Astrocyte of the spinal cord (primary cell): ENCODE measurements at places on chromosomes 6 and 20.

DNA sequence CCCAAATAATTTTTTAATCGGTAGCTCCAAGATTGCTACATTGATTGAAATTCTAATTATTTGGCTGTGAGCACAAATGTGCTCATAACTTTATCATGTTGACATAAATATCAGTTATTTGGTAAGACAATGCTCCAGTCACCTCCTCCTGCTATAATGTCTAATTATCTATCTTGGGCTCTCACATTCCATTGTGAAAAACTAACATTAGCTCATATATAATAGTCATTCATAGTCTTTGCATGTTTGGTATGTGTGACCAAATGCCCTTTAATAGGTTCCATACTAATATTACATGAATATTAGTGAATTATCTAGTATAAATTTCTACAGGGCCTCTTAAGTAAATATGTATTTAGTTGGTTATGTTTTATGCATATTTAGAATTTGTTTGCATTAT lies 185.6 kb upstream of the MCHR2 start:
- DNase-seq: no peak

DNA sequence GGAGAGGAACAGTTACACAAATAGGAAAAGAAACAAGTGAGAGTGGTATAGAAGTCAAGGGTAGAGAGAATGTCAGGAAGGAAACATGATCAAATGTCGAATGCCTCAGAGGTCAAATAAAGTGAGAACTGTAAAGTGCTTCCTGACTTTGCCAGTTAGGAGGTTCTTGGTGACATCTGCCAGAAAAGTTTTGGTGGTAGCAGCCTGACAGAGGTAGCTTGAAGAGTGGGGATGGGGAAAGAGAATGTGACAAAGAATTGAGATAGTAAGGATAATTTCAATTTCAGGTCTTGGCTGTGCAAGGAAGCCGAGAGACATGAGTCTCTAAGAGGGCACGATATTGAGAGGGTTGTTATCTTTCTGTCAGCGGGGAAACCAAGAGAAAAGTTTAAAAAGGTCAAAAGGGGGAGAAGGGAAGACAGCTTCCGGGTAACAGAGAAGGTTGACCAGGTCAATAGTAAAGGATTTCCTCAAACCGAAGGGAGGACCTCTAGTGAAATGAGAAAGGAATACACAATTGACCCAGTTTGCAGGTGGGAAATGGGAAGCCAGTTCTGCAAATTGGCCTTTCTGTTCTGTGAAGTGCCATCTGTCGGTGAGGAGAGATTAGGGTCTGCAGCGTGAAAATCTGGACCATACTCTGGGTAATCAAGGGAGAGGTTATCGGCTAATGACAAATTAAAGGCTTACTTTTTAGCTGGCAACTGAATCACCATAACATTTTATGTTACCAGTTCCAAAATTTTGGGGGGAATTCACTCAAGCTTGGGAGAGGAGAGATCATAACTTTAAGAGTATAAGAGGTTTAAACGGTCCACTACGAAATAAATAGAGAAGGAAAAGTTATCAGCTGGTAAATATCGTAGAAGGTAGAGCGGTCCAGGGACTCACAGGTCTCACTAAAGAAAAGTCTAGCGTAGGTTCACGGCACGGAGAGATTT lies 973 bp upstream of the BRD2 start:
- DNase-seq: peak; percentile 49

- DNase-seq: no peak
These were observed 525 bp downstream of the FAM229B start for GRCh38 chr6:112087916-112088315.

DNA sequence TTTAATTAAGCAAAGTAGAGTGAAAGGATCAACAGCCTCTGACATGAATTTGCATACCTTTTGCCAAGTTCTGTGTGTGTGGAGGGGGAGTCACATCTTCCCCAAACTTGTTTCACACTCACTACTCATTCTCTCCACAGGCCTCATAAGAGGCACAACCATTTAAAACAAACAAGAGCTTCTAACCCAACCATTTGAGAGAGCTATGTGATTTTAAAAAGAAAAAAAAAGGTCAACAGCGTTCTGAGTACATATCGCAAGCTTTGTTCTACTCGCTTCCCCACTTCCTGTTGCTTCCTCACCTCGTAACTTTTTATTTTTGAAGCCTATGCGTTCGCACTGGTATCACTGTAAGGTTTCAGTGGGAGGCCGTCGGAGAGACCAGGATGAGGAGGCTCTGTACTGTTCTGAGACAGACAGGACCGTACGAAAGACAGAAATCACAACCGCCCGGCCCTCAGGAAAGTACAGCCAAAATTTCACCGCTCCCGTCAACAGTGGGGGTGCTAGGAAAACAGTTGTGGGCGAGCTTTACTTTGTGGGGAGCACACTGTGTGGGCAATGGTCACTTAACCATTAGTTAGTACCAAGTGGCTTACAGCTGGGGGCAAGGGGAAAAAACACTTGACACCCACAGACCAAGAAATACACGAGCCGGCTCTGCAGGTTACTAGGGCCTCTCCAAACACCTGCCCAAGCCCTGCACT lies 61.3 kb downstream of the TRERF1 start:
- DNase-seq: no peak

- peak; percentile 69 for DNase-seq
These were observed 34.5 kb downstream of the TPD52L1 start for GRCh38 chr6:125188037-125188436.

- DNase-seq: no peak
These were observed 53.5 kb downstream of the PXDC1 start for GRCh38 chr6:3698021-3698420.

DNA sequence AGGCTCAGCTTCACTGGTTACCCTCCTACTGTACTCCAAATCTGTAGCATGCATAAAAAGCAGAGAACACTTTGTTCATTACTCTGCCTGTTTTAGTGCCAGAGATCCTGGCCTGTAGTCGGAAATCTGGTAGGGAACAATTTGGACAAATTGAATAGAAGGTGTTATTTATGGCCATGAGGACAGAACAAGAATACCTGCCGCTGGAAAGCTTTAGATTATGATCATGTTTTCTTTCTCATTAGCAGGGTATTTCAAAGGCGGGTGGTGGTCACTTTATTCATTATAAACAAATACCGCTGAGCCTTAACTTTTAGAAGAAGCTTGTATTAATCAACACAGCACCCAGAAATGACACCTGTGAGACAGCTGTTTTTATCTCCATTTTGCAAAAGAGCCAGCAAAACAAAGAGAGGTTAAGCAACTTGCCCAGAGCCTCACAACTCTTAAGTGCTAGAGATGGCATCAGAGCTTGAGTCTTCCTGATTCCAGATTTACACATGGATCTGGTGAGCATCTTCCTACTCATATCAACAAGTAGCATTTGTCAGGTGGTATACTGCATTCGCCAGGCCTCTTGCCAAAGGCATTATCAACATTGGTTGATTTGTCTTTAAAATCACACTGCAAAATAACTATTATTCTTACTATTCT lies 110.5 kb downstream of the LCA5 start:
- no peak for DNase-seq

DNA sequence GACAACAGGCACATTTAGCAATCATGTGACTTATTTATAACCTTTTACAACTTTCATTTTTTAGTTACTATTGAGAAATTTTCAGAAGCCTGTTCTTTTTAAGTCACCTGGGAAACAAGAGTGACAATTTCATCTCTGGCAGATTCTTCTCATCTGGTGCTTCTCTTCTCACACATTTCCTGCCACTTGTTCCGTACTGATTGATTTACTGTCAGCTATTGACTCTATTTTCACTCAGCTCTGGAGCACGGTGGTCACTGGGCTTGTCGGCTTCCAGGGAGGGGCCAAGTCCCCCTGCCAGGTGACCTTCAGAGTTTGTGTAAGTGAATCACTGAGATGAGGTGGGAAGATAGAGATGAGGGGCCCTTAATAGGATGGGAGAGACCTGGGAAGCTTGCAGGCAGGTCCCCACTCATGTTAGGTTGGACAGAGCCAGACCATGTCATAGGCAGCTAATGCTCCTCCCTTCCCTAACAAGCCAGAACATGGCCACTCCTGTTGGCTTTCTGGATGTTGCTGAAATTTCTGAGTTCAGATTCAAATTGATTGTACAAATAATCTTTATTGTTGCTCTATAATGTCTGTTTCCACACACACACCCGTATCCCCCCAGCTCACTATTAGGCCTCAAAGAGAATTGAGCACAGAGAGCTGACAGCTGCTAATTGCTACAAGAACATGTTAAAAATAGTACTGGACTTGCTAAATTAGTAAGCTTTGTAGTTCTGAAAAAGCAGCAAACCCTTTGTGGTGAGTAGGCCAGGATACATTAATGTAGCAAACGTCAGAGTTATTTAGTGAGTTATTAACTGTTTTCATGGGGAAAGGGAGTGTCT lies 13.3 kb downstream of the DUSP22 start:
- DNase-seq: no peak

- DNase-seq: no peak
These were observed 41.1 kb downstream of the MC3R start for GRCh38 chr20:56289652-56290051.

- DNase-seq: no peak
These were observed 24.2 kb downstream of the MGME1 start for GRCh38 chr20:17992847-17993513.

DNA sequence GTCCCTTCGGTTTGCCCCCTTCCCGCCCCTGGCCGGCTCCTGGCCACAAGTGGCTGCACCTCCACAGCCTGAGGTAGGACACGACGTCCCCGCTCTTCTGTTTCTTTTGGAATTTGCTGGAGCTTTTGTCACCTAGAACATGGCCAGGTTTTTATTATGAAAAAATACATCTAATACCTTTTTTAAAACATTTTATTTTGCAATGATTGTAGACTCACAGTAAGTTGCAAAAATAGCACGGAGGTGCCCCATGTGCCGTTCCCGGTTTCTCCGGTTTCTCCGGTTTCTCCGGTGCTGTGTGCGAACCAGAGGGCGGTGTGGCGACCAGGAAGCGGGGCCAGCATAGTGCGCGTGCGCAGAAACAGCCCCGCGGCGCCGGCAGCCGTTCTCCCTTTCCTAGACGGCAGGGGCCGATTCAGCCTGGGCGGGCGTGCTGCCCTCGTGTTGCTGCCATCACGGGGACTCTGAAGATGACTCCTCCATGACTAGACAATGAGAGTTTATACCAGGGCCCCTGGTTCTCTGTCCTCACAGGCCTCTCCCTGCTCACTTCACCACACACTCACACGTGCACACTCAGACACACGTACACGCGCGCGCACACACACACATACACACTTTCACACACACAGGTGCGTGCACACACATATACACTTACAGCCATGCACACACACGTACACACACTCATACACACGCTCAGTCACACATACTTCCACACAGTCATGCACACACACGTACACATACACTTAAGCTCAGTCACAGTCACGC lies 102.1 kb downstream of the TMEM242 start:
- DNase-seq: peak; percentile 67

DNA sequence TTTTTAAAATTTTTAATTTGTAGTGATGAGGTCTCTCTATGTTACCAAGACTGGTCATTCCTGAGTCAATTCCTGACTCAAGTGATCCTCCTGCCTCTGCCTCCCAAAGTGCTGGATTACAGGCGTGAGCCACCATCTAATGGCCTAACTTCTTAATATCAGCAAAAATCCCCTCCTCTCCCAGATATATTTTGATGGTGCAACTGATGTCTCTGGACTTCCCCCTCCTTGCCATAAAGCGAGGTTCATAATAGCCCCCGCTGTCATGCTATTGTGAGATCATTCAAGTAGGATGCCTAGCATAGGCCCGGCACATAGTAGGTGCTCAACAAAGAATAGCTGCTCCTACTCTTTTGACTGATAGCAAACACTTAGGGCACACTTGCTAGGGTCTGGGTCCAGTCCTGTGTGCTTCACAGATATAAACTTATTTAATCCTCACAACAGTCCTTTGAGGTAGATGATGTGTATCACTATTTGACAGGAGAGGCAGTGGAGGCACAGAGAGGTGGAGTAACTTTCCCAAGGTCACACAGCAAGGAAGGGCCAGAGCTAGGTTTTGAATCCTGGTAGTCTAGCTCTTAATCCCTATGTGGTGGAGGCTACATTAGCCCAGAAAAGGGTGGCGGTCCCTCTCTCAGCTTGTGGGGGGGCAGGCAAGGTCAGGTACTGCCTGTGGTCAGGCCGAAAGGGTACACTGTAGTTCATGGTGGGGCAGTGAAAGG lies 14.6 kb downstream of the SRC start:
- no peak for DNase-seq

DNA sequence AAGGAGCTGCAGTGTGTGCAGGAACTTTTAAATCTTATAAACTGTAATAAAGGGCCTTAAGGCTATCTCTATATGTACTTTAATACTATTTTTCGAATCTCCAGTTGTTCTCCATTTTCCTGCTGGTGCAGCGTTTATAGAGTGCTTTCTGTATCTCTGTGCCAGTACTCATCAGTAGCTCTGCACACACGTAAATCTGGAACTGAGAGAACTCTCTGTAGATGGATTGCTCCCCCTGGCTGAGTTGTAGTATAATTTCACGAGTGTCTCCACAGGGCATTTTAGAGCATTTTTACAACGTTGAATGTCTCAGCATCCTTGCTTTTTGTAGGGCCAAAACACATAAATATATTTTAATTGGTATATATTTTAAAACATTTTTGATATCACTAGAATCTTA lies 256.5 kb downstream of the TRDN start:
- peak; percentile 50 for DNase-seq

GRCh38 chr20:50848341-50848808 lies 53.5 kb downstream of the BCAS4 start:
- peak; percentile 16 for DNase-seq

DNA sequence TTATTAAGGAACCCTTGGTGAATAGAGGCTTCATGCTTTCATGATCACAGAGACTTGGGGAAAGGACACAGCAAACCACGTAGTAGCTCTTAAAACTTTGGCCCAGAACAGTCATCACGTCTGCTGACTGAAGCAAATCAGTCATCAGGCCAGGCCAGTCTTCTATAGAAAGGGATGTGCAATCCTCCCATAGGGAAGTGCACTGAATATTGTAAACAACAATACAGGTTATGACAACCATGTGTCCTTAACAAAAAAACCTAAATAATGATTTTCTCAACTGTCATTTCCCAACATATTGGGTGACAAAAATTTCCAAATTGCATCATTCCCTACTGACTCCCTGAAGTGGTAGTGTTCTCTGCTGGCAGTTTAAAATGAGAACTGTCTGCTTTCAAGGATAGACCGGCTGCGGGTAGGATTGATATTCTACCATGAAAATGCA lies 388.2 kb upstream of the CITED2 start:
- no peak for DNase-seq

DNA sequence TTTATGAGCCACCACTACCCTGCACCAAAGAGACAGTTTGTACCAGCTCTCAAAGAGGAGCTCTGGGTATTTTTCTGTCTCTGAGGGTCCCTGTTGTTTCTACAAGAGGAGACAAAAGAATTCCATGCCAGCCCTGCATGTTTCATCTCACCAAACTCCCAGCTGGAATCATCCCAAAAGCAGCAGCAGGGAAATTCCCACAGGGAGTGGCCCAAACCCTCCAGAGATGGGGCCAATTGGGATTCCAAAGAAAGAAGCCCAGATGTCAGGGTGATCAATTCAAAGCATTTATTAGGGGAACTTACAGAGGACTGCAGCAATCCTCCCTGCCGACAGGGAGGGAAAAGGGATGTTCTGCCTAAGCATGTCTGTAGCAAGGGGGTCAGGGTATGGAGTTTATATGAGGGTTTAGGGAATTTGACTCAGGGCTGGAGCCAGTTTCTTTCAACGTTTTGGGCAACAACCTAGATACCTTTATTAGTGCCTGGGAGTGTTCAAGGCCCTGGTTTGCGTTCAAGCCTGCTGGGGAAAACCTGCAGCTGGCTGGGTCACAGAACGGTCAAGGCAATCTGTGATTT lies 47.2 kb downstream of the MUC22 start:
- DNase-seq: peak; percentile 37
